ENCODE measurements at places on chromosomes 1 and 21.
A peak's percentile ranks its signal among the peaks of the same experiment; 100 is the strongest.

GRCh38 chr1:3846541-3846940 lies 10.5 kb downstream of the CEP104 start:
- no peak for DNase-seq

DNA sequence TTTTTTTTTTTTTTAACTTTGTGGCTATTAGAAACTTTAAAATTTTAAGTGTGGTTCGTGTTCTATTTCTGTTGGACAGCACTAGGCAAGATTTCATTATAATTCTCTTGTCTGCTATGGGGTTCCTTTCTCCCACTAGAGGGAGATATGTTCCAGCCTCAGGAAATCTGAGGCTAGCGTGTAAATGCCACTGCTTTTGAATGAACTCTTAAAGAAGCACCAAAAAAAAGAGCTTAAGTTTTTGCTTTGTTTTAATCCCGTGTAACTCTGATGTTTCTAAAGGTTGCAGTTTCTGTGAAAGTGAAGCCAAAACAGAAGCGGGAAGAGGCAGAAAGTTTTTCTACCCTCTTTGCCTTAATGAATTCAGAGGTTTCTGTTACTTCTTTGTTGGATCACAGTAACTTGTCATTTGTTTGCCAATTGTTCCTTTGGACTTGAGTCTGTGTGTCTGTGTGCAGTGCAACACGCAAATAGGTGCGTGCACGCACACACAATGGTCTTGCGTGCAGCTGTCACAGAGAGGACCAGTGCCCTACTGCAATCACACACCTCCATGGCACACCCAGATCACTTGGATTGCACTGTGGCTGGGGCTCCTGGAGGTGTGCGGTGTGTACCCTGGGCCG lies 32.3 kb downstream of the HHAT start:
- DNase-seq = peak; percentile 68

- no peak for DNase-seq
These were observed 60.5 kb upstream of the GJB5 start for GRCh38 chr1:34694383-34694782.

DNA sequence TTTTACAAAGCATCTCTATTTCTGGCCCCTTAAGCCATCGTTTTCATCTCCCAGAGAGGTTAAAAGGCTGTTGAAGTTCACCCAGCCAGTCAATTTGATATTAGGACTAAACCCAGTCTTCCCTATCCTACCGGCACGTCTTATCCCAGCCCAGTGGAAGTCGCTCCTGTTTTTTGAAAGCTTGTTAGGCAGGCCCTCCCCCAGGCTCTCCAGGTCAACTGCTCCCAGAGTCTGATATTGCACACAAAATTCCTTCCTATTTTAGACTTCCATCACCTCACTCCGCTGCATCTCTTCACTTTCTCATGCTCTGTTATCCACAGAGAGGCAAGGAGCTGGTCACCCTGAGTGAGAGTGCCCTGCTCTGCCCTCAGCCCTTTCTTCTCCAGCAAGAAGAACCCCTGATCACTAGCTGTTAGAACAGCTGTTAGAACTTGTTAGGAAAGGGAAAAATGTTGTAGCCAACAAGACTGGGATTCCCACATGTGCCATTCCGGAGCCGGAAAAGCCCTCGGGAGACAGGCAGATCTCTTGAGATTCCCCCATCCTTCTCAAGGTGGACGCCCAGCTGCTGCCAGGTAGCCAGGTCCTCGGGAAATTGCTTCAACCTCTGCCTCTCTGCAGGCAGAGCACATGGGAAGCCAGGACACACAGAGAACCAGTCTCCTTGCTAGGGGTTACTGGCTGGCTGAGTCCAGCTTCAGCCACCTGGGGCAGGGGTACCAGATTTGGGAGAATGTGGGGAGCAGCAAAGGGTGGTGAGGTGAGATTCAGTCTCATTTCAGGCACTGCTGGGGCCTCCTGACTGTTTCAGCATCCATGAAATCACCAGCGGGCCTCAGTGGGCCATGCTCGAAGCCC lies 25.7 kb downstream of the PLXNA2 start:
- DNase-seq = no peak
